ENCODE measurements at places on chromosomes 12 and 14.

- no peak for DNase-seq
Measured at GRCh38 chr14:23439107-23439835, 3.8 kb upstream of the MYH7 start.

DNA sequence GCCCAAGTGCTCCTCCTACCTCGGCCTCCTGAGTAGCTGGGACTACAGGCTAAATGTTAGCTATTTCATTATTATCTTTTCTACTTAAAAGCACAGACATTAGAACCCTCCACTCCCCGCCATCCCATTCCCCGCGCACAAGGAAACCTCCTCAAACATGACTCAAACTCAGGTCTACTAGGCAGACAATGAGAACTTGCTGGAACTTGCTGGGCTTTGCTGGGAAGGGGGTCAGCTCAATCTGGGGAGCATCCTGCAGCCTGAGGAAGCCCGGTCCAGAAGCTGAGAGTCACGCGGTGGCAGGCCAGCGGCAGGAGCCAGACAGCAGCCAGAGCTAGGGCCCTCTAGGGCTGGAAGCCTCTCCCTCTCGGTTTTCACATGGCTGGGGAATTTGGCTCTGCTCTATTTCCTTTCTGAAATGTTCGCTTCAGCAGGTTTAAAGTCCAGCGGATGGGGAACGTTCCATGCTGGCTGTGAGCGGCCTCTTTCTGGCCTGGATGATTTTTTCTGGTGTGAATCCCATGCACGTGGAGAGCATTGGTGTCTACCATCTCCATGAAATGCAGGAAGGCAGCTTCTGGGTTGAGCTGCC, 68.5 kb downstream of the SLC6A12 start:
- DNase-seq = no peak

GRCh38 chr12:10160617-10161385, 11.1 kb downstream of the OLR1 start:
- no peak for DNase-seq

- no peak for DNase-seq
Measured at GRCh38 chr12:109532721-109533486, 40.4 kb downstream of the MMAB start.

GRCh38 chr12:54193434-54193833, 4.6 kb upstream of the SMUG1 start:
- no peak for DNase-seq

- DNase-seq = peak; percentile 8
Measured at GRCh38 chr12:14167005-14167628, 185.7 kb upstream of the GRIN2B start.

- DNase-seq = no peak
Measured at GRCh38 chr12:92540782-92541423, 161.9 kb upstream of the PLEKHG7 start.

DNA sequence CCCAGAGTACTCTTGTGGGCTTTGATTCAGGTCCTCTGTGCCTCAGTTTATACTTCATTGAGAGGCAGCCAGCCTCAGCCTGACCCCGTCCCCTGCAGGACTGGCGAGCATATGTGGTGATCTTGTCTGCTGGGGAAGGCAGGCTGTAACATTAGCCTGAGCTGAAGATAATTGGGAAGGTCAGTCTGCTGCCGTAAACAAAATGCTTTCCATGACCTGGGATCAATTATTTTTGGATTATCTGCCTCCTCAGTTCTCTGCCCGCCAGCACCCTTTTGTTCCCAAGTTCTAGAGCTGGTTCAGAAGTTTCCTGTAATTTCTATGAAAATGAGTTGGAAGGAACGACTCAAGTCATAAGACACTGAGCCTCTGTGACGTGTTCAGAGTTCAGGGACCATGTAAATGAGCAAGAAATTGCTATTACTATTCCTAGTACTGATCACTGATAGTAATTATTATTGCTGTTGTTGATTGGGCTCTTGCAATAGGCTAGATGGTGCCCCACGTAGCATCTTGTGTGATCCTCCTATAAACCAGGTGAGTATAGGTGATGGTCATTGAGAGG, 4.5 kb downstream of the ORAI1 start:
- no peak for DNase-seq

GRCh38 chr14:106276326-106277267, 750.2 kb downstream of the TMEM121 start:
- DNase-seq = no peak

- DNase-seq = no peak
Measured at GRCh38 chr14:89340200-89341181, 76.5 kb downstream of the FOXN3 start.

GRCh38 chr14:90567191-90567590, 170.4 kb downstream of the CALM1 start:
- DNase-seq = no peak

DNA sequence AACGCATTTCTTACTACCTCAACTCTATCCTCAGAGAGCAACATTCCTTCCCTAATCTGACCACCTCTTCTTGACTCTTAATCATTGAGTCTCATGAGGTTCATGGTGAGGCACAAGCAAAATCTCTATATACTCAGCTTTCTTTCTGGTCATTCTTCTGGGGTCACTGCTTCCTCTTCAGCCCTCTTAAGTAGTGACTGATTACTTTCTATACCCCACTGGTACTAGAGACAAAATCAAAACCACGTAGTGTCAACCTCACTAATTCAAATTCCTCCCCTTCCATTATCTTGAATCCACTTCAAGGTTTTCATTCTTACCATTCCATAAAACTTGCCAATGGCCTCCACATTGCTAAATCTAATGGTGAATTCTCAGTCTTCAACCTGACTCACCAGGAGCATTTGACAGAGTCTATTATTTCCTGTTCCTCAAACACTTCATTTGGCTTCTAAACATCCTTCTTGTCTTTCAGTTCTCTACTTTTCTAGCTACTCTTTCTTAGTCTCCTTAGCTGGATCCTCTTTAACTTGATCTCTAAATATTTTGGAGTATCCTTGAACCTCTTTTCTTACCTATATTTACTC, 6.8 kb downstream of the WDHD1 start:
- DNase-seq = no peak

DNA sequence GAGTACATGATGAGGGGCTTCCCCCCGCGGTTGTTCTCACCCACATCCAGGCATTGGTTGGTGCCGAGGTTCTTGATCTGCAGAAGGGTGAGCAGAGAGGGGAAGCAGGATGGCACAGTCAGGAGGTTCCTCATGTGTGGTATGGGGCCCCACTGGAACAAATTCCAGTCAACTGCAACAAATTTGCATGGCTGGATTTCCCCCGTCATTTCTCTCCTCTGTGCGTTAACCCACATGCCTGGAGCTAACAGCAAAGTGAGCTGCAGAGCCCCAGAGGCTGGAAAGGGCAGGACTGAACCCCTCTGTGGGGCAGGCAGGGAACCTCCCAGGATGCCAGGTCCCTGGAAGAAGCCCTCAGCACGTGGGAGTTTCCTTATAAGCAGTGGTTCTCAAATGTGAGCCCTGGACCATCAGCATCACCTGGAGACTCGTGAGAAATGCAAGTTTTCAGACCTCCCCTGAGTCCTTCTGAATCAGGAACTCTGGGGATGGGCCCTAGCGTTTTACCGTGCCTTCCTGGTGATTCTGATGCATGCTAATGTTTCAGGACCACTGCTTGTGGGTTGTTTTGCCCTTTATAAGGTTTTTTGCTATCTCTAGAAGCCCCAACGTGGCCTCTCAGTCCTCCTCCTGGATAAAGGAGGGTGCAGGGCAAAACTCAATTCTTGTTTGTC, 11.0 kb upstream of the CELA1 start:
- no peak for DNase-seq

DNA sequence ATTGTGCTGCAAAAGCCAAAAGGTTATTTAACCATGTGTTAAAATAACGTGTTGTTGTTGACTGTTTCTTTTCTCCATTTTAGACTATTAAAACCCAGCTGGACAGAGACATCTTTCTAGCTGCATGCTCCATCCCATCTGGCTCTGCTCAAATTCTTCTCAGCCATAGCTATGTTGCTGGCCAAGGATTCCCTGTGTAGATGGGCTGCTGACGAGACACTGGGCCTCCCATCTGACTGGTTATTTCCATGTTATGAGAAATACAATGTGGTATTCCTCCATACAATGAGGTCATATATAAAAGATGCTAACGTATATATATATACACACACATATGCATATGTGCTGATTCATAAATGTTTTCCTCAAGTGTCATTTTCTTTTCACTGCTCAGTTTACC, 30.1 kb downstream of the MED13L start:
- DNase-seq = no peak

- DNase-seq = no peak
Measured at GRCh38 chr12:122849352-122850047, 14.2 kb downstream of the HIP1R start.

GRCh38 chr12:110233212-110233903, 47.7 kb upstream of the ATP2A2 start:
- no peak for DNase-seq

DNA sequence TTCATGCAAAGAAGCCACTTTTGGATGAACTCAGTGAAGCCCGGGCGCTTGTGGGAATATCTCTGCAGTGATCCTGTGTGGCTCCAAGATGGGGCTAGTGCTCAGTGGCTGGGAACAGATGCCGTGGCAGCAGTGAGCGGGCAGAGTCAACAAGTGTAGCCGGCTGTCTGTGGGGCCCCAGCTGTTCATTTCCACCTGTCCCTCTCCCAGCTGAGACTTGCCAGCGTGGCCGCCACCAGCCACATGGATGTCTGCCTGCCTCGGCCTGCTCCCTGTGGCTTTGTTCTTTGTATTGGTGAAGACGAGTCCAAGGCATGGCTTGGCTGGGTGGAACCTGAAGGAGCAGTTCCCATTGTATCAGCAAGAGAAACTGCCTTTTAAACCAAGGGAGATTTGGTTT, 77.3 kb downstream of the NOS1 start:
- no peak for DNase-seq

- no peak for DNase-seq
Measured at GRCh38 chr12:82687021-82688011, 610 bp downstream of the TMTC2 start.

GRCh38 chr12:75170640-75171185, 38.9 kb downstream of the KCNC2 start:
- no peak for DNase-seq

- DNase-seq = no peak
Measured at GRCh38 chr14:94940263-94940993, 170.5 kb upstream of the GSC start.

DNA sequence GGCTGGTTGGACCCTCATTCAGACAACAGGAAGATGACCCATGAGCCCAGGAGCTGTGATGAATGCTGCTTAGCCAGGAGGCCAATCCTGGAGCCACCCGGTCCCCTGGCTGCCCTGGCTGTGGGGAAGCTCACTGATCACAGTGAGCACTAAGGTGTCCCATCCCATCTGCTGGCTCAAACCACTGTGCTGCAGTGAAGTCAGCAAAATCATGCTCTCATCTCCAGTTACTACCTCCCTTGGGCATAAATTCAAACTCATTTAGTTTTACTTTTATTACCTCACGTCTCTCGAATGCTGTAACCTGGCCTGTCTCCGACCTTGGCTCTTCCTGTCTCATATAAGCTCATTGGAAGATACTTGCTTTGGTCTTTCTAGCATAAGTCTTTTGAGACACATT, 112.4 kb downstream of the APAF1 start:
- DNase-seq = no peak

GRCh38 chr14:101540481-101541462, 20.5 kb upstream of the DIO3 start:
- no peak for DNase-seq

- DNase-seq = no peak
Measured at GRCh38 chr12:6370576-6370935, 4.8 kb downstream of the SCNN1A start.

- no peak for DNase-seq
Measured at GRCh38 chr12:98352835-98353234, 162.6 kb upstream of the TMPO start.
